RPMI7951 (cell line): ENCODE measurements at places on chromosomes 3 and 15. TPM values are rescaled to one million over a fixed set of nuclear protein-coding genes. Genes with fewer than 3 reads are reported as not detected.

SPTSSB gene
- total RNA-seq, result not detected in 2 replicates

- peak; percentile 71 for DNase-seq
These were observed 18.6 kb upstream of the DNAAF4 start for GRCh38 chr15:55526559-55527036.

DNA sequence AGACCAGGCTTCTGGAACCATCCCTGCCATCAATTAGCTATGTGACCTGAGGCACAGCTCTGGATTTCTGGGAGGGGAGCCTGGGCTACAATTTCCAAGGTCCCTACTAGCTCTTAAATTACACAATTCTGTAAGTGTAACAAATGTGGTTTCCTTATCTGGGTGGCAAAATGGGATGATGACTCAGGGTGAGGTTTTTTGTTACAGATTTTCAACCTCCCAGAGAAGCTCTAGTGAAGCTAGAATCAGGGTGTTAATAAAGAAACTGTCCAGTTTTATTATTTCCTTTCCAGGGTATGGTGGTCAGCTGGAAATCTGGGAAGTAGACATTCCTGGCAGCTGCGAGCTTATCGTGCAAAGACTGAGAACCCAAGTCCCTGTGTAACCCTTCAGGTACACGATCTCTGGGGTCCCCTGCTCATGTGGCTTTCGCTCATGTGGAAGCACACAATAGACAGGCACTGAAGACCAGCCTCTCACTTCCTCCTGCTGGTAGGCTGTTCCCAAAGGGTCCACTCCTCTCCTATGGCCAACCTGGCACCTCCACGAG, 7.3 kb downstream of the RAB27A start:
- DNase-seq, result peak; percentile 96

DNA sequence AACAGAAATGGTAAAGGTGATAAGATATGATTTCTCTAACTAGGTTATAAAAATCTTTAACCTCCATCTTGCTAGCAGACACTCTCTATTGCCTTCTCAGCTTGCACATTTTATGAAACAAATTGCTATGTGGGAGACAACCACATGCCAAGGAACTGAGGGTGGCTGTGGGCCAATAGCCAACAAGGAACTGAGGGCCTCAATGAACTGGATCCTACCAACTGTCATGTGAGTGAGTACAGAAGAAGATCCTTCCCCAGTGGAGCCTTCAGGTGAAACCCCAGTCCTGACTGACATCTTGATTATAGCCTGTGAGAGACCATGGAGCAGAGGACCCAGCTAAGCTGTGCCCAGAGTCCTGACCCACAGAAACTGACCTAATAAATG, 129.2 kb upstream of the LRIG1 start:
- DNase-seq, result no peak

GRCh38 chr15:77504871-77505270, 84.2 kb downstream of the HMG20A start:
- no peak for DNase-seq

DNA sequence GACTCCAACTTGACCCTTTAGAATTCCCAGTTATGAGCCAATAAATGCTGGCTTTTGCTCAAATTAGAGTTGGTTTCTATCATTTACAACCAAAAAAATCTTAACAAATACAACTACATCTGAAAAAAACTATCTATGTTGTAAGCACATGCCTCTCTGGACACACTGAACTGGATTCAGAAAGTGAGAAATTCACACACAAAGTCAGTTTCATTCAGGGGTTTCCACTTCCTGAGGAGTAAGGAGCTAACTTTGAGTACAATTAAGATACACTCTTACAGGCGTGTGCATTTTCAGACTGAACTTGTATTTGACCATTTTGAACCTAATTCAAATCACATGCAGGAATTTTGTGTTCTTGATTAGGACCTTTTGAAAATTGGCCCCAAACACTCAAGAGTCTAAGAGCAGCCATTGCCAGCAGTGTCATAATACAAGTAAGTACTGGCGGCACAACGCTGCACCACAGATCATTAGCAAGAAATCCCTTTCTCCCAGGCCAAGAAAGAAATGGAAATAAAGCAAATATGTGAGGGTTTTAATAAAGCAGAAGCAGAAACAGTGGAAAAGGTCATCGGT, 31.2 kb downstream of the LINS1 start:
- no peak for DNase-seq

DNA sequence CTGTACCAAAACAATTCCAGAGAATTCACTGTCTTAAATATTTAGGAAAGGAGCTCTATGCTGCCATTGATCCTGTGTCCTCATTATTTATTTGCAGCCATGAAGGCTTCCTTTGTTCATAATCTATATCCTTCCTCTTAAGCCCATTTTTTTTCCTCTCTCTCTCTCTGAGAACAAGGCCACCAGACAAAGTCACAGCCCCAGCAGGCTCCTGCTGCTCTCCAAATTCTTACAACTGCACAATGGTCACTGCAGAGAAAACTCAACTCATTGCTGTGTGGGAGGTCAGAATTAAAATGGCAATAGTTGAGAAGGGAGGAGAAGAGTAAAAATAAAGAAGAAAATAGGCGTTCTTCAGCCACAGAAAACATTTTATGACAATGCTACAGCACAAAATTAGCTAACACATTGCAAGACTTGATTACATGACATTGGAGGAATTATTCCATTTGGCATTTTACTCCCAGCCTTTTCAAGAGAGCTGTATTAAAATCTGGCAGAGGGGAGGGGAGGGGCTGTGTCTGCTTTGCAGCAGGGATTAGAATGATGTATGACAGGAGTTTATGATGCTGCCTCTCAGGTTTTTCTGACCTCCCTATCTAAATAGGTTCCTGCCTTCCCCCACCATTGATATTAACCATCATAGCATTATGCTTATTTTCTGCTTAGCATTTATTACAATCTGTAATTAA, 399.7 kb upstream of the THBS1 start:
- peak; percentile 30 for DNase-seq

DNA sequence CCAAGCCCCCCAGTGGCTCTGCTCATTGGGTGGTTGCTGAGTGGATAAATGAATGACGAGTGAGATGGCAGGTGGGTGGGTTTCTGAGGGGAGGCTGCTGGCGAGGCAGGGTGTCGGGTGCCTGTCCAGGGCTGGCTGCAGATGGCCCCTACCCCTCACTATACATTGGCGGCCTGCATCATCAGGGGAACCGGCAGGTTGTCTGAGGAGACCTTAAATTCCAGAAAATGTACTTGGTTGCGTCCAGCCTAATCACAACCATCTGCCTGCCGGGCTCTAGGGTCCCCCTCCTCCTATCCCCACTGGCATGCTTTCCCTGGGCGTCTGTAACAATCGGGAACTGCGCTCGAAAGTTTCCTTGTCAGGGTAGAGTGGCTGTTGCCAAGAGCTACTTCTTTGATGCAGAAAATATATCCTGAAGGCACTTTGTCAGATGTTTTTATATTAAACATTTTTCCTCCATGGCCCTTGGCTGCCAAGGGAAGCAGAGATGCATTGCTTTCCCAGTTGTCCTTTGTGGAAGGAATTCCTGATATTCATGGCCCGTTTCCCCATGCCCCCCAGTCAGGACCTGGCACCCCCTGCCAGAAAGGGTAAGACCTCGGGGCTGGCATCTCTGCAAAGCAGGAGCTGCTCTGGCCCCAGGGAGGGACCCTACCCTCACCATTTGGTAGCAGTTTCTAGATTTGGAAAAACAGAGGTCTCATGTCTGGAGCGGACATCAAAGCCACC, 22.9 kb downstream of the SMAD6 start:
- DNase-seq, result no peak

GRCh38 chr3:173529062-173529711, 131.6 kb downstream of the NLGN1 start:
- DNase-seq, result no peak

- DNase-seq, result no peak
These were observed 1.6 kb downstream of the TATDN2 start for GRCh38 chr3:10249833-10250232.
